ENCODE measurements at places on chromosomes 6 and 20.
A peak's percentile ranks its signal among the peaks of the same experiment; 100 is the strongest.

DNA sequence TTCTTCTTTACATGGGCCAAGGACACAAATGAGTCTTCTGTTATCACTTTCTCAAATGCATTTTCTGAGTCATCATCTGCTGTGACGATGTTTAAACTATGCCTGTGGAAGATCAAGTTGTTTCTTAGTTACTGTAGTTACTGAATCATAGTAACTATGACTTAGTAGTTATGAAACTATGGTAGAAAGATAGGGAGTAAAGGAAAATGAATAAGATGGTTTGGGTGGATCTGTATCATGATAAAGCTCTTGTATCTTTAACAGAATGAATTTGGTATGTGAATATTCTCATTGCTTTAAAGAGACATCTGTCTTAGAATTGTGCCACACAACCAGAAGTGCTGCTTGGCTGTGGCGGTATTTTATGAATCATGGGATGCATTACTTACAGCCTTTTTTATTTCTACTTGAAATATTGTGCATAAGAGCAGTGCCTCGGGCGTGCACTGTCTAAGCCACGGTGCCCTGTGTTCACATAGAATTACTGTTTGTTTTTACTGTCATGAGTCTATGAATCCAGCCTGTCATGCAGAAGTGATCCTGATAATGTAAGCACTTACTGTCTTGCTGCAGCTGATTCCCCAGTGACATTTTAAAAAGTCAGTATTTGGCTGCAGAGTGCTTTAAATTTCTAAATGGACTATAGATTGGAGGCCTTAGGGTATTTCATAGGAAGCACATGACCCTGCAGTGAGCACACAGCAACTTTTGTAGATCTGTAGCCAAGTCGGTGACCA is 215.2 kb downstream of the TMEM242 start:
- peaks cover 35% of the 10 kb centered on the region for H3K4me1 ChIP-seq
- H3K27ac ChIP-seq: peak overlapping the region; percentile 51
- no peak for ATAC-seq
- H3K36me3 ChIP-seq: peaks cover 33% of the 10 kb centered on the region

DNA sequence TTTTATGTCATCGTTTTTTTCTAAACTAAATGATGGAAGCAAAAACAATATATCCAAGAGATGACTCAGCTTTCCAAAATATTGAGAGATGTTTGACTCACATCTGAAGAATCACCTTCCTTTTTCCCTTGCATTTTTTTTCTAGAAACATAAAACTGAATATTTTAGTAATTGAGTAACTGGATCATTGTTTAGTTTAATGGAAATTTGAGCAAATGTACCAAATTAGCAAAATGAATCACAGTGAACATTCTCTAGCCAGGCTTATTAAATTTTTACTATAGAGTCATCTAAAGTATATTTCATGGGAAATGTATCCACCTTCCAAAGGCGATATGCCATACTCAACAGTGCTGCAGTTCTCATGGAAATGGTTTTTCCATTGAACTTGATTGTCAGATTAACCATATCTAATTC is 145.5 kb downstream of the TENT5A start:
- no peak overlapping the region for H3K27ac ChIP-seq
- no peaks in the 10 kb centered on the region for H3K36me3 ChIP-seq
- no peaks in the 10 kb centered on the region for H3K27me3 ChIP-seq
- no peaks in the 10 kb centered on the region for H3K4me1 ChIP-seq

DNA sequence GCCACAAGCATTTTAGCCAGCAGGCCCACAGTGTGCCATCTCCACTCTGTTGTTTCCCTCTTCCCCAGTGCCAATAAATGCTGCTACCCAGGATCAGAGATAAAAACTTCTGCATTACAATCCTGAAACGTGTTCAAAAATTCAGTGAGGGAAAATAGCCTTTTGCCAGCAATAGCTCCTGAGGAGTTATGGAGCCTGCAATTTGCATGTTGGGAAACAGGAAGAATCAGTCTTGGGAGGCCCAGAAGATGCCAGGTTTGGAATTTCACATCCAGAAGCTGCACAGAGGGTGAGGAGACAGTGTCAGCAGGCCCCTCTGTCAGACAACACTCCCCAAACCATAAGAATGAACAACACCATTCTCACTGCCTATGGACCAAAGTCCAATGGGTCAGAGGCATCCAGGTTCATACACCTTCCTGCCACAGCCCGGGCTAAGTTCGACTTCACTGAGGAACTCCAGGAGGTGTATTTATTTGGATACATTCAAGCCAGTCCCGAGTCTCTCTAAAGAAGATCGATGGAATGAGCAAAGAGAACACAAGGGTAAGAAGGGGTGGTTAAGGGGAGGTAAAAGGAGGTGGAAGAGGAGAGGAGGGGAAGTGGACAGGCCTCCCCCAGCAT is 20.8 kb downstream of the RRBP1 start:
- H3K27ac ChIP-seq: peak overlapping the region; percentile 27
- H3K4me3 ChIP-seq: no peak overlapping the region
- peaks cover 42% of the 10 kb centered on the region for H3K36me3 ChIP-seq
- peaks cover 42% of the 10 kb centered on the region for H3K4me1 ChIP-seq

GRCh38 chr6:122903266-122903915 is 92.6 kb upstream of the CLVS2 start:
- H3K4me1 ChIP-seq: no peaks in the 10 kb centered on the region
- H3K27me3 ChIP-seq: no peaks in the 10 kb centered on the region
- no peak overlapping the region for H3K4me3 ChIP-seq
- ATAC-seq: no peak

DNA sequence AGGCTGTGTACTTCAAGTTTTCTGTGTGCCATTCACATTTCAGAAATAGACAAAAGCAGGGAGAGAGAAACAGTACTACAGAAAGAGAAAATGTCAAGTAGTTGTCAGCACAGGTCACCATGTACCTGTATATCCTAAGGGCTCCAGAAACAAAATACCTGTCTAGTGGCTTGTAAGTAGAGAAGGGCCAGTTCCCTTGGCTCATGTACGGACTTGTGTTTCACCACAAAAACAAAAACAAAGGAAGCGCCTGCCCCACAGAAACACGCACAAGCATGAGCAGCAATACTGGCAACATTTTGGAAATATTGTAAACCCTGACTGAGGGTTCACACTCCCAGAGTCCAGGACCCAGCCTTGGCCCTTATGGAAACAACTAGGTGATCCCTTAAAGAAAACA is 44.3 kb downstream of the CNKSR3 start:
- H3K4me1 ChIP-seq: no peaks in the 10 kb centered on the region
- ATAC-seq: no peak
- no peaks in the 10 kb centered on the region for H3K27me3 ChIP-seq
- no peak overlapping the region for H3K4me3 ChIP-seq
- H3K36me3 ChIP-seq: no peaks in the 10 kb centered on the region

DNA sequence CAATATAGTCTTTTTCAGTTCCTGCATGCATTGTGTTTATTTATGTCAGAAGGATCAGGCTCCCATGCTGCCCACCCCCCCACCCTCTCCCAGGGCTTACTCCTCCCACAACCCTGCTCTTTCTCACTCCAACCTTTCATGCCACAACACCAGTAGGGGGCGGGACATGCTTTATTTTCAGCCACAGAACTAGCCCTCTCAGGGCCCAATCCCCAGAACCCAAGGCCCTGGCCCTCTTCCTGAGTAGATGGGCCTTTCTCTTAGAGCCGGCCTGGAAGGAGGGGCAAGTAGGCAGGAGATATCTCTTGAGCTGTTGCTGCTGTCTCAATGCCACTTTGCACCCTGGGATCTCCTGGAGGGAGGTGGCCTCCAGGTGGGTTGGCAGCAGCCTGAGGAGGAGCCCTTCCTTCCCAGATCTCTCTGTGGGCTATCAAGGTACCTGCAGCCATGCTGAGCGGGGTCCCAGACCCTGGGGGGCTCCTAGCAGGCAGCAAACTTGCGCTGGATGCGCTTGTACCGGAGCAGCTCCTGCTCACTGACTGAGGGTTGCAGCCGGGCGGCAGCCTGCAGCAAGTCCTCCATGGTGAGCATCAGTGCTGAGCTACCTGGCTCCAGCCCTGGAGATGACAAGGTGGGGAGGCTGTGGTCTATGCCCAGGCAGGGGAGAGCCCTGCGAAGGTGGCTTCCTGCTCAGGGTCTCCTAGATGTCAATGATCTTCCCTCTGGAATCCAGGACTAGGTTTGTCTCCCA is 3.5 kb downstream of the GNMT start:
- peak; percentile 58 for ATAC-seq
- H3K4me3 ChIP-seq: no peak overlapping the region
- no peak overlapping the region for H3K27ac ChIP-seq
- no peaks in the 10 kb centered on the region for H3K27me3 ChIP-seq

- no peak overlapping the region for H3K27ac ChIP-seq
- H3K4me3 ChIP-seq: no peak overlapping the region
- H3K27me3 ChIP-seq: peaks cover under 1% of the 10 kb centered on the region
- H3K4me1 ChIP-seq: no peaks in the 10 kb centered on the region
Observed at GRCh38 chr6:159376516-159377158, 207.4 kb downstream of the FNDC1 start.

GRCh38 chr20:1390581-1391403 is 2.1 kb downstream of the FKBP1A start:
- H3K36me3 ChIP-seq: peaks cover 16% of the 10 kb centered on the region
- no peak for ATAC-seq
- H3K27me3 ChIP-seq: no peaks in the 10 kb centered on the region
- peak overlapping the region; percentile 95 for H3K4me3 ChIP-seq

GRCh38 chr20:57470666-57471495 is 54.1 kb downstream of the CTCFL start:
- no peak overlapping the region for H3K4me3 ChIP-seq
- H3K27ac ChIP-seq: no peak overlapping the region
- H3K4me1 ChIP-seq: peaks cover 69% of the 10 kb centered on the region
- H3K36me3 ChIP-seq: no peaks in the 10 kb centered on the region

DNA sequence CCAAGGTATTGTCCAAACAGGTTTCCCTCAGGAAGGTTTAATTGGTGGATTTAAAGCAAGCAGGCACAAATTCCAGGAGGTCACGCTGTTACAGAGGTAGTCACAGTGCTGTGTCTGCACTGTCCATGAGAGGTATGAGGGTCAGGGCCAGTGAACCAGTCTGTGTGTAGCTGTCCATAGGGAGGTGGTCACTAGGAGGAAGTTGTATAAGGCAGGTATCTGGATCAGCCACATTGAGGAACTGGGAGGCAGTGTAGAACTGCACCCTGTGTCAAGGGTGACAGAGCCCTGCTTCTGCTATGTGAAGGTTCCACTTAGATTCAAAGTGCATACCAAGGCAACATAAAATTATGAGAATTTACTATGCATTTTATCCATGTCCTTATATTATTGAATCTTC is 73.3 kb downstream of the MAP3K4 start:
- H3K4me3 ChIP-seq: no peak overlapping the region
- peaks cover 44% of the 10 kb centered on the region for H3K36me3 ChIP-seq
- no peak overlapping the region for H3K27ac ChIP-seq
- no peak for ATAC-seq

DNA sequence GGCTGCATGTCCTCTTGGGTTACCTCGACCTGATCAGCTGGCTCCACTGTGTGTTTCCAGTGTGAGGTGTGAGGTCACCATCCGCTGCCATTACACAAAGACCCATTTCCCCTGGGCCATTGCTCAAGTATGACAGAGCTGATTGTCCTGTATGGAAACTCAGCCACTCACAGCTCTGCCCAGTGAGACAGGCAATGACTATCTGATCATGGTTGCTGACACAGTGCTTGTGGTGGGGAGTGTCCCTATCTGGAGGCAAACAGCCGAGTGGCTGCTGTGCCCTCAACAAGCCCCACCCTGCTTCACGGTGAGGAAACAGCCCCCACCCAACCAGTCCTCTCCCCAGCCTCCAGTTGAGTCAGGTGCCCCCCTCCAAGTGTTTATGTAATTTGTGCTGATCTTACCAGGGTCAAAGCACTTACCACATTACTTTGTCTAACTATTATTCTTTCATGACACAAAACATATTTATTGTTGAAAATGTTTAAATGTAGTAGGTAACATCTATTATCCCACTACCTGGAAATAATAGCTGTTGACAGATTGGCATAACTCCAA is 11.7 kb upstream of the MAPK13 start:
- H3K27me3 ChIP-seq: no peaks in the 10 kb centered on the region
- ATAC-seq: peak; percentile 42
- H3K36me3 ChIP-seq: peaks cover 22% of the 10 kb centered on the region

DNA sequence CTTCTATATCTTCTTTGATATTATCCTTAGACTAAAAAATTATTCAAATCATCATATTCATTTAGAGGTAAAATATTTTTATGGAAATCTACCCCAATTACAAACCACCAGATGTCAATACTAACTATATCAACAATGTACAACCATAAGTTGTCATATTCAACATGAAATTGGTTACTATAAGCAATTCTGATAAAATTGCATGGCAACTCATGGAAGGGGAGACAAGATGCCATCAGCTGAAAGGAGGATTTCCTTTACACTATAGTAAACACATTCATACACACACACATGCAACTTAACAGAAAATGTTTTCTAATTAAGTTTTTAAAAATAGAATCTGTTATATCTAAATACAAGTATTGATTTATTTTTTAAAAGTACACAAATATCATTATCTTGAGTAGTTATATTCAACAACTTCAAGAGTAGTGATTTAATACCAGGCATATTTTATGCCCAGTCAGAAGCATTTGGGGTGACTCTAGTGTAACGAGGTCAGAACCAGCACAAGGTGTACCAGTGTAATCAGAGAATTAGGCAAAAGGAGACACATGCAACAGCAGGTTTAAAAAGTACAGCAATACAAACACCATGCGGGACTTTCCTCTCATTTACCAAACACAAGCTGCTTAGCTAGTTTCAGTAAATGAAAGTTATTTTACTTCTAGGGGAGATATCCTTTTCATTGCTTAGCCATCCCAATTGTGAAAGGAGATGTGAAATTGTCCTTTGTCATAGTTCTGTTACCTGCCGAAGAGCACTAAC is 1.0 kb downstream of the FILIP1 start:
- no peak for ATAC-seq
- no peaks in the 10 kb centered on the region for H3K36me3 ChIP-seq
- H3K4me3 ChIP-seq: no peak overlapping the region
- peaks cover 14% of the 10 kb centered on the region for H3K4me1 ChIP-seq
- peaks cover 67% of the 10 kb centered on the region for H3K27me3 ChIP-seq
- H3K27ac ChIP-seq: no peak overlapping the region

DNA sequence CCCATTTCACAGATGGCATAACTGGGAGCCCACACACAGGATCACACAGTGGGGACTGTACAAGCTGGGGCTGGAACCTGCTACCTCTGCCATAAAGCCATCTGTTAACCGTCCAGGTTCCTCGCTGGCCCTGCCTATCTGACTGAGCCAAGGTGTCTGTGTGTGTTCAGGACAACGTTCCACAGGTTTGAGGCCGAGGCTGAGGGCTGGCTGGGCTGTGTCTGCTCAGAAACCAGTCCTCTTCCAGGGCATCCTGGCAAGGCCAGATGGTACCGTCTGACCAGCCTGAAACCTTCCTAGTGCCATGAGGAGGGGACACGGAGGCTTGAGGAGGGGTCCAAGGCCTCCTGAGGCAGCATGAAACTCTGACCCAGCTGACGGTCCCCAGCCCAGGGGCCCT is 150.6 kb downstream of the TAF4 start:
- no peak overlapping the region for H3K27ac ChIP-seq
- H3K4me3 ChIP-seq: no peak overlapping the region
- H3K4me1 ChIP-seq: peaks cover 32% of the 10 kb centered on the region
- peaks cover 36% of the 10 kb centered on the region for H3K27me3 ChIP-seq

GRCh38 chr20:33933469-33933909 is 60.2 kb upstream of the RALY start:
- no peak overlapping the region for H3K27ac ChIP-seq
- no peaks in the 10 kb centered on the region for H3K27me3 ChIP-seq
- H3K36me3 ChIP-seq: no peaks in the 10 kb centered on the region
- H3K4me3 ChIP-seq: no peak overlapping the region
- peak; percentile 60 for ATAC-seq

- H3K27ac ChIP-seq: no peak overlapping the region
- no peak overlapping the region for H3K4me3 ChIP-seq
- no peaks in the 10 kb centered on the region for H3K4me1 ChIP-seq
- peak; percentile 16 for ATAC-seq
- no peaks in the 10 kb centered on the region for H3K36me3 ChIP-seq
Observed at GRCh38 chr6:10451828-10452509, 37.1 kb upstream of the TFAP2A start.

Data from stimulated activated memory B cell treated with anti-CD40 and anti-IgM and Interleukin-4, amounts not matched to agents 10 μg/mL and 1 μg/mL and 100 μg/mL, for 72 hours (primary cell).